ENCODE measurements at places on chromosomes 2 and 18.

- no peak for DNase-seq
Observed at GRCh38 chr2:29765721-29766120, 155.7 kb downstream of the ALK start.

DNA sequence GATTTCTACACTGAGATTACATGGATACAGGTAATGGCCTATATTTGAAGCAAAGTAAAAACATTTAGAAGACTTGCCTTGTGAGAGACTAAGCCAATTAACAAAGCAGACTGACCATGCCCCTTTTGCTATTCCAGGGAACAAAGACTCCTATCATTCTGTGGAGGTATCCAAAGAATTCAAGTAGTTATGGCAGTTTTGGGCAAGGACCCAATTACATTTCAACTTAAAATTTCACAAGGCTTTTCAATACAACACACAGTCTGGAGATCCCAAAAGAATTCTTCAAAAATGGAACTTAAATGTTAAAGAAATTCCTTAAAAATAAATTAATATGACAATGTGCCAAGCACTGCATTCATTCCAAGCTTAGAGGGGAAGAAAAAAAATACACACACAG, 109.2 kb upstream of the CHRNA1 start:
- no peak for DNase-seq

GRCh38 chr2:240455647-240456446, 20.4 kb downstream of the GPC1 start:
- DNase-seq, result no peak

- no peak for DNase-seq
Observed at GRCh38 chr2:110874453-110875383, 142.3 kb downstream of the ACOXL start.

- DNase-seq, result no peak
Observed at GRCh38 chr2:109185338-109185737, 56.3 kb downstream of the SH3RF3 start.

GRCh38 chr18:29160170-29160569, 983.2 kb upstream of the CDH2 start:
- DNase-seq, result no peak

DNA sequence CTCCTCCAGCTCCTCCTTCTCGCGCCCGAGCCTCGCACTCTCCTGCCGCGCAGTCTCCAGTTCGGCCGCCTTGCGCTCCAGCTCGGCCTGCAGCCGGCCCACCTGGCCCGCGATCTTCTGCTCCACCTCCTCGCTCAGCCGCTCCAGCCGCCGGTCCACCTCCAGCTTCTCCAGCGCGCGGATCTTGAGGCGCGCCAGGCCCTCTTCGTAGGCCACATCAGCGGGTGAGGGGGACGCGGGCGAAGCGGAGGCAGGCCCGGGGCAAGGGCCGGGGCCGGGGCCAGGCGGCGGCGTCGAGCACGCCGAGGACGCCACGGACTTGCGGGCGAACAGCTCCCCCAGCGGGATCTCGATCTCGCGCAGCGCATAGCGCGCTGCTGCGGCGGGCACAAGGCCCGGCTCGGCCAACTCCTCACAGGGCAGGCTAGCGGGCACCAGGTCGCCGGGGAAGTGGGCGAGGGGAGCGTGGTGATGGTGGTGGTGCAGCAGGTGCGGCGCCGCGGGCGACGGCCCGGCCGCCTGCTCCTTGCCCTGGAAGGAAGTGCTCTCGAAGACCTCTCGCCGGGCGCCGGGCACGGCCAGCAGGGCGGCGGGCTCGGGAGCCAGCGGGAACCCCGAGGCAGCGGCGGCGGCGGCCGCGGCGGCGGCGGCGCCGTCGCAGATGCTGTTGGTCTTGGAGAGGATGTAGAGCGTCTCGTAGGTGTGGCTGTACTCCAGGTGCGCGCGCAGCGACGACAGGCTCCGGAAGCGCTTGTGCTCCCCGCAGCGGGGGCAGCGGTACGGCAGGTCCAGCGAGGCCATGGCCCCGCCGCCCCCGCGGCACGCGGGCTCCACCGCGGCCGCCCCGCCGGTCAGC, 15.2 kb downstream of the FBXO41 start:
- peak; percentile 32 for DNase-seq

GRCh38 chr2:222042666-222043065, 256.1 kb downstream of the PAX3 start:
- no peak for DNase-seq

GRCh38 chr2:184371641-184372040, 226.7 kb upstream of the ZNF804A start:
- no peak for DNase-seq

All from stimulated activated naive B cell treated with anti-CD40 and anti-IgM and Interleukin-4, amounts not matched to agents 10 μg/mL and 1 μg/mL and 100 μg/mL, for 72 hours (primary cell).